ENCODE measurements at places on chromosomes 1 and 21.

DNA sequence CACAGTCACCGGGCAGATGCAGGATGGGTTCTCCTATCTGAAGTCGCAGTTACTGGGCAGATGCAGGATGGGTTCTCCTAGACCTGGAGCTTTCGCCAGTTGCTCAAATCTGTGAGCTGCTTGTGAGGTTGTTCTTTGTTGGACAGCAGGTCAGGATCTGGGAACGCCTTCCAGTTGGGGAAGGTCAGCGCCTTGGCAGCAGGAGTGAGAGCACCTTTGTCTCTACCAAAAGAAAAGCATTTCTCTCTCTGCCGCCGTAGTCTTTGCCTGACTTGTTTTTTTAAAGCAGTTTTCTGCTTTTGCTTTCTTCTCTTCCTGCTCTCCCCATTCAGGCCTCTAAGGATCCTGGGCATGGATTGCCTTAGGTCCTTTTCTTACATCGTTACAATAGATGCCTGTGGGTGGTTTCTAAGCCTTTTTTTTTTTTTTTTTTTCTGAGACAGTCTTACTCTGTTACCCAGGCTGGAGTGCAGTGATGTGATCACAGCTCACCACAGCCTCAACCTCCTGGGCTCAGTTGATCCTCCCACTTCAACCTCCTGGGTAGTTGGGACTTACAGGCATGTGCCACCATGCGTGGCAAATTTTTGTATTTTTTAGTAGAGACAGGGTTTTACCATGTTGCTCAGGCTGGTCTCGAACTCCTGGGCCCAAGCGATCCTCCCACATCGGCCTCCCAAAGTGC lies 15.7 kb downstream of the PEX14 start:
- DNase-seq, result no peak

GRCh38 chr1:34619256-34619655 lies 135.6 kb upstream of the GJB5 start:
- no peak for DNase-seq

- DNase-seq, result peak; percentile 29
These were observed 118.1 kb downstream of the PGBD5 start for GRCh38 chr1:230308039-230308438.

GRCh38 chr1:231387770-231388669 lies 34.1 kb downstream of the EGLN1 start:
- no peak for DNase-seq

- DNase-seq, result no peak
These were observed 18.9 kb downstream of the ACP6 start for GRCh38 chr1:147651466-147651865.

- DNase-seq, result peak; percentile 56
These were observed 55.6 kb upstream of the FMOD start for GRCh38 chr1:203406446-203407045.

DNA sequence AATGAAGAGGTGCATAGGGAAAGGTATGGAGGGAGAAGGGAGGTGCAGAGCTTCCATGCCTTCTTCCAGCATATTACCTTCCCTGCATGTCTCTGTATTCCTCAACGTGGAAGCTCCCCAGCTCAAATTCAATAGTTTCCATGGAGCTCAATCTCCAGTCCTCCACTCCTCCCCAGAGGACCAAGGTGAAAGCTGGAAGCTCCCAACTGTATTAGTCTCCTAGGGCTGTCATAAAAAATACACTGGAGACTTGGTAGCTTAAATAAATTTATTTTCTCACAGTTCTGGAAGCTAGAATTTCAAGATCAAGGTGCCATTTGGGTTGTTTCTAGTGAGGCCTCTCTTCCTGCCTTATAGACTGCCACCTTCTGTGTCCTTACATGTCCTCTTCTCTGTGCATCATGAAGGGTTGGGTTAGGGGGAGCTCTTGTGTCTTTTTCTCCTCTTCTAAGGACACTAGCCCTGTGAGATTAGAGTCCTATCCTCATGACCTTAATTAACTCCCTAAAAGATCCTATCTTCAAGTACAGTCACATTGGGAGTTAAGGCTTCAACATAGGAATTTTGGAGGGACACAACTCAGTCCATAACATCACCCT lies 21.9 kb upstream of the RABGGTB start:
- no peak for DNase-seq

Measured in lower leg skin (tissue), 4 donors.